ENCODE measurements at places on chromosomes 12 and 14.
A peak's percentile ranks its signal among the peaks of the same experiment; 100 is the strongest.

GRCh38 chr12:48865281-48866051 lies at the start of gene RND1:
RND1 (minus strand) TSS chr12:48865870; CDS start chr12:48865767, 103 bp downstream.
- peak; percentile 91 for DNase-seq

DNA sequence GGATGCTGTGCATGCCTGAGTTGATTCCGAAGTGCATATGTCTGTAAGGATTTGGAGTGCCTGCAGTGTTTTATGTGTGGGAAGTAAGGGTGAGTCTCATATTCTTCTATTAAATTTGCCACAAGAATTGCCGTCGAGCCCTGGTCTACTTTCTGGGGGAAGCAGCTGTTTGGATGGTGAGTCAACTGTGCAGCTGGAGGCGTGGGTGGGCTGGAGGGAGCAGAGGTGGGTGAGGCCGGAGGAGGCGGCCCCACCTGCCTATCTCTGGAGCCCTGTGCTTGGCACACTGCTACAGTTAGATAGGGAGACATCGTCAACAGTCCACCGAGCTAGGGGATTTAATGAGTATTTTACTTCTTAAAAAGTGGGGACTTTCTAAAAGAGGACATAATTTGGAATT lies 9.7 kb downstream of the GLRX5 start:
- DNase-seq = no peak

- no peak for DNase-seq
These were observed 103.7 kb upstream of the NUDT4 start for GRCh38 chr12:93273834-93274564.

GRCh38 chr12:50055831-50056638 lies 1.4 kb upstream of the ASIC1 start:
- peak; percentile 27 for DNase-seq

DNA sequence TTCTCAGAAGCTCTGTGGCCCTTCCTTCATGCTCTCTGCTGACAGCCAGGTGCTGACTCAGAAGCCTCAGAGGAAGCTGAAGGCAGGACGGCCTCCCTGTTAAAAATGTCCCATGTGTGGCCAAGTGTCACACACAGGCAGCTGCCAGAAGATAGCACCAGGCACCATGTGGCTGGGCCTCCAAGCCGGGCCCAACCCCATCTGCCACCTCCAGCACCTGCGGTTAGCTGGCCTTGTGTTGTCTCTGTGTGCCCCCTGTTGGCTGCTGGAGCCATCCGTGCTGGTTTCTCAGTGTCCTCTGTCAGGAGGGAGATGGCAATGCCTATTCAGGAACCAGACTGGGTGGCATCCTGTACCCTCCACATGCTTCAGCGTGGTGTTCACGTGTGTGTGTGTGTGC lies 63.2 kb downstream of the TSPAN11 start:
- peak; percentile 68 for DNase-seq

- no peak for DNase-seq
These were observed 142.5 kb downstream of the DPY19L2 start for GRCh38 chr12:63525831-63526230.

DNA sequence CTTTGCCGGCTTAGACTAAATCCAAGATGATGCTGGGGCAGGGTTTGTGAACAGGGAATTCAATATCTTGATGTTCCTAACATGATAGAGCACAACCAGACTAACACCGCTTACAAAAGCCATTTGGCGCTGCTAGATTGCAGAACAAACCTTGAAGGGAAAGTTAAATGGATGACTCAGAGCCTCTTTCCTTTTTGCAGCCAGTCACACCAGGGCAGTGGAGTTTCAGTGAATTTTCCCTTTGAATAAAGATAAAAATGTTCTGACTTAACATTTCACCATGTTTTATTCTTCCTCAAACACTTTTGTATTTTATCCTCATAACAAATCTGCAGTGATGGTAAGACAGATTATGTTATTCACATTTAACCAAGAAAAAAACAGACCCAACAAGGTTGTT lies 47.3 kb downstream of the PDE6H start:
- DNase-seq = no peak

- DNase-seq = no peak
These were observed 6.6 kb downstream of the PLEKHG6 start for GRCh38 chr12:6316921-6317692.

DNA sequence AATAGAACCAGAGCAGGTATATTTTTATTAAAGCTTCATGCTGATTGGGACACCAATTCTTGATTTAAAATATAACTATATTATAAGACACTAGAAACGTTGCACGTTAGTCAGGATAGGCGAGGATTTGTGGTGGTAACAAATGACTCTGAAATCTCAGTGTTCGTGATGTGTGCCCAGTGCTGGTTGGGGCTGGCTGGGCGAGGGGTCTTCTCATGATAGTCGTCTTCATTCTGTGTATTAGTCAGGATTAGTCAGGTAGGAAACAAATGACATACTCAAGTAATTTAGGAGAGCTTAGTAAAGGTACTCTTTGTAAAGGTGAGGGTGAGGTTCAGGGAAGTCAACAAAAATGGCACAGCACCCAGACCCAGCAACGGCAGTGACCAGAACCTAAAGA lies 73.9 kb upstream of the HIF1A start:
- no peak for DNase-seq

GRCh38 chr14:100299238-100299560 lies 7.0 kb downstream of the SLC25A29 start:
- DNase-seq = no peak

- DNase-seq = no peak
These were observed 16.4 kb upstream of the A2M start for GRCh38 chr12:9132008-9132535.

DNA sequence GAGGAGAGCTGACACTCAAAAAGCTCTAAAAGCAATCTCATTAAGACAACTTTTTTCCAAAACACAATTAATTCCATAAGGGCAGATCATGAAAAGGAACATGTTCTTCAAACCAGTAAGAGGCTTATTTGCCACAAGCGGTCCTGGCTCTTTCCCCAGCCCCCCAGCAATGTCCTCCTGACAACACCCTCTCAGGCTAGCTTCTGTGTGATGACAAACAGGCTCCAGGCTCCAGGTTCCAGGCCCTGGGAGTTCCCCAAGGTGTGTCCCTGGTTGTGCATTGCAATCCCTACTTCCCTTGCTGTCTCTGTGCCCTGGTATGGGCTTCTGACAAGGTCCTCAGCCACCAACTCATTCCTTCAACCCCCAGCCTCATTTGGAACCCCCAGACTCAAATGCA lies 8.9 kb downstream of the HVCN1 start:
- DNase-seq = no peak

DNA sequence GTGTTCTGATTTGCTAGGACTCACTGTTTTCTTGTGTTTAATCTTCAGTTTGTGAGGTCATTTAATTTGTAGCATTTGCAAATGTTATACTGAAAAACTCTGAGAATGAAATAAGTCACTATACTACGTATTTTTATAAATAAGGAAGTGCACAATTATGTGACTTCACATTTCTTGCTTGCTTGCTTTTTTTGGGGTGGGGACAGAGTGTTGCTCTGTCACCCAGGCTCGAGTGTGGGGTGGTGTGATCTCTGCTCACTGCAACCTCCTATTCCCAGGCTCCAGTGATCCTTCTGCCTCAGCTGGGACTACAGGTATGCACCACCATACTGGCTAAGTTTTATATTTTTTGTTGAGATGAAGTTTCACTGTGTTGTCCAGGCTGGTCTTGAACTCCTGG lies 32.7 kb downstream of the RBM25 start:
- no peak for DNase-seq

GRCh38 chr14:95915330-95915729 lies 38.7 kb downstream of the TUNAR start:
- DNase-seq = peak; percentile 48

GRCh38 chr12:79934281-79935020 lies 446 bp downstream of the PPP1R12A start:
- peak; percentile 38 for DNase-seq

DNA sequence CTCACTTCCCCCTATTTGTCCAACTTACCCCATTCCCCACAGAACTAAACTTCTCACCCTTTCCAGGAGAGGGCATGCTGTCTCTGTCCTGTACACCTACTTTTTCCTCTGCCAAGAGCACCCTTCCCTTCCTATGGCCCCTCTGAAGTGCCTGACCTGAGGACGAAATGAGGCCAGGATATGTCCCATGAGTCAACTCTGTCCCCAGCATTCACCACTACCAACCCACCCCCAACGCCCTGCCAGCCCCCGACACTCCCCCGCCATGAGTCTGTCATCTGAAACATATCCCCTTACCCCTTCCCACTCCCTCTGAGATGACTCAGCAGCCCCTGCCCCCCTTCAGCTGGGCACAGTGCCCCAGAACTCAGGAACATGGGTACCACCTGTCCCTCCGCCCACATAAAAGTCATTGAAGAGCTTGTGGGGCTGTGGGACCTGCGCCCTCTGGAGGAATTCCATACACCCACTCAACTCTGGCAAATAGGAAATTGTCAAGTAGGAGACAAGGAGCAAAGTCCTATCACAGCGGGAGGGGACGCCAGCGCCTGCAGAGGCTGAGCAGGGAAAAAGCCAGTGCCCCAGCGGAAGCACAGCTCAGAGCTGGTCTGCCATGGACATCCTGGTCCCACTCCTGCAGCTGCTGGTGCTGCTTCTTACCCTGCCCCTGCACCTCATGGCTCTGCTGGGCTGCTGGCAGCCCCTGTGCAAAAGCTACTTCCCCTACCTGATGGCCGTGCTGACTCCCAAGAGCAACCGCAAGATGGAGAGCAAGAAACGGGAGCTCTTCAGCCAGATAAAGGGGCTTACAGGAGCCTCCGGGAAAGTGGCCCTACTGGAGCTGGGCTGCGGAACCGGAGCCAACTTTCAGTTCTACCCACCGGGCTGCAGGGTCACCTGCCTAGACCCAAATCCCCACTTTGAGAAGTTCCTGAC lies 26.3 kb downstream of the ITGA7 start:
- DNase-seq = peak; percentile 37

GRCh38 chr14:78248501-78249090 lies 78.4 kb downstream of the NRXN3 start:
- DNase-seq = no peak

DNA sequence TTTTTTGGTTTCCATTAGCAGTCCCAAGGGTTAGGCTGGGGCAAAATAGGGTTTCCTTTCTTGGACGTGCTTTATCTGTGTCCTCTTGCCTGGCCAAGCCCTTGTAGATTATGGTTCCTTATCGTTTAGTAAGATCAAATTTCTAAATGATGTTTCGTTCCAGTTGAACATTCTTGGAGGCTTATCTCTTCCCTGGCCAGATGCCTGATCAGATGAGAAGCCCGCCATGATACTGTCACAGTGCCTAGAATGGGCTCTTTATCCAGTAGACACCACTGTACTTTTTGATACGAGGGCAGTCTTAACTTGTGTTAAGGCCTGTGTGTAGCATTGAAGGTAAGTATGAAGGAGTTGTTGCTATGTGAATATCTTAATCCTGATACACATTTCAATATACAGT lies 76.1 kb upstream of the TMEM263 start:
- DNase-seq = no peak

DNA sequence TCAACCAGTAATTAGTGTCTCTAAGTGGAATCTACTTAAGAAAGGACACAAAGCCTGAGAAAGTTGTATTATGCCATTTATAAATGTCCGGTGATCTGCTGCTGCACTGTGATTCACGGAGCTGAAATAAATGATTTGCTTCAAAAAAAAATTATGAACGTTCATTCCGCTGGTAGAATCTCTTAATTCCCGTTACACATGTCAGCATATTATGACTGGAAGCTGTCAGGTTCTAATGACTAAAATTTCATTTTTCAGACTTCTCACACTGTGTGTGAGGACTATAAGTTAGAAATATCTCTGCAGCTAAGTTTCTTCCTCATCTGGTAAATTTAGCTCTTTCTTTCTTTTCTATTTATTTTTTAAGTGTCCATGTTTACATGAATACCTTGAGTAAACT lies 647.1 kb downstream of the VRK1 start:
- DNase-seq = no peak

DNA sequence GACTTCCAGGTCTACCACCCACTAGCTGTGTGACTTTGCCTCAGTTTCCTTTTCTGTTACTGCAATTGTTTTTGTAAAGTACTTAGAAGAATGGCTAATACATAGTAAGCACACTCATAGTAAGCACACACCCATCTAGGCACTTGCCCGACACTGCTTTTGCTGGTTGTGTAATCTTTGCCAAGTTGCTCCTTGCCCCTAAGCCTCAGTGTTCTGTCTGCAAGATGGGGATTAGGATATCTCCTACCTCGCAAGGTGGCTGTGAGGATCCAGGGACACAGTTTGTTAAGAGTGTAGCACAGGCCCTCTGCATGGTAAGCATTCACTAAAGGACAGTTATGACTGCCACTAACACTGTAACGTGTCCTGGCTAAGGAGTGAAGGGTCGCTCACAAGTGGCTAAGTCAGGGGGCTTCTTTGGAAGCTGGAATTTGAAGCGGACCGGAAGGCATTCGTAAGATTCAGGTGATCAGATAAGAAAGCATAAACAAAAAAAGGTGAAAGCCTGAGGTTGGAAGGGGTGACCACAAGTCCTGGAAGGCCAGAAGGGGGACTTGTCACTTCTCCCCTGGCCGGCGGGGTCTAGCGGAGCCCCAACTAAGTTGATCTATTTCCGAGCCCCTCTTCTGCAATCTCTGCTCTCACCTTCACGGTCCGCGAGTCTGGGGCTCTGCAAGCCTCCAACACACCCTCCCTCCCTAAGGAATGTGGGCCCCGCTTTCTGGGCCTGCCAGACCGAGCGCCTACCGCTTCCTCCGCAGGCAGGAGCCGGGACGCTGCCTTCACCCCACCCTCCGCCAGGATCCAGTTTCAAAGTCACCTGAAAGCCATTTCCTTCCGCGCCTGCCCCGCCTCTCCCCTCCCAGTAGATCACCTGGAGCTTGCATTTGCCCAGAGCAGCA lies 1.5 kb upstream of the PLEKHG3 start:
- DNase-seq = peak; percentile 54

DNA sequence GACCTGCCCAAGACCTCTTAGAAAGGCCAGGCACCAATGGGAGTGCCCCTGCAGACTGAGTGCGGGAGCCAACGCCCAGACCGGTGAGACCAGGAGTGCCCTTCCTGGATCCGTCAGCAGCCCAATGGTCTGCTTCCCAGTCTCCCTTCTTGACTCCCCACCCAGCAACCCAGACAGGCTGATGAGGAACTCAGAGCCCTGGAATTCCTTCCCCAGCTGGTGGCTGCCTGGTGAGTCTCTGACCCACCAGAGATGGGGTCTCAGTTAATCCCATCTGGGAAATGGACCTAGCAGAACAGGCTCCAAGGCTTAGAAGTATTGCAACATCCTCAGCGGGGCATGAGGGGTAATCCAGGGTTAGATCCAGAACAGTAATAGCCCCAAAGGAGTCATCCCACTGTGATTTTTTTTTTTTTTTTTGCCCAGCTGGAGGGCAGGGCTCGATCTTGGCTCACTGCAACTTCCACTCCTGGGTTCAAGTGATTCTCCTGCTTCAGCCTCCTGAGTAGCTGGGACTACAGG lies 1.5 kb upstream of the RASAL1 start:
- no peak for DNase-seq

DNA sequence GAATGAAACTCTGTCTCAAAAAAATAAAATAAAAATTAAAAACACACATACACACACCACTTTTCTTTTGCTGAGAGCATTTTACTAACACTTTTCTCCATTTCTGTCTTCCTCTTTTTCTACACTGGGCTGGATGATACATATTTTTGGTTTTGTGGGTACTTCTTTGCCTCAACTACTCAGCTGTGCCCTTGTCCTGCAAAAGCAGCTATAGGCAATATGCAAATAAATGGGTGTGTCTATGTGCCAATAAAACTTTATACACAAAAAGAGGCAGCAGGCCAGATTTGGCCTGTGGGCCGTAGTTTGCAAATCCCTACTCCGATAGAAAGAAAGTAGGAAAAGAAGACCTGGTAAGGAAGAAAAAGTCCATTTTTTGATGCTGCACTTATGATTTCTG lies 6.5 kb downstream of the CLMN start:
- DNase-seq = no peak

GRCh38 chr14:50835280-50835679 lies 4.3 kb upstream of the NIN start:
- no peak for DNase-seq

Data from NCI-H510A (cell line).